NCI-H1694 (cell line): ENCODE measurements at places on chromosomes 3 and 15.

DNA sequence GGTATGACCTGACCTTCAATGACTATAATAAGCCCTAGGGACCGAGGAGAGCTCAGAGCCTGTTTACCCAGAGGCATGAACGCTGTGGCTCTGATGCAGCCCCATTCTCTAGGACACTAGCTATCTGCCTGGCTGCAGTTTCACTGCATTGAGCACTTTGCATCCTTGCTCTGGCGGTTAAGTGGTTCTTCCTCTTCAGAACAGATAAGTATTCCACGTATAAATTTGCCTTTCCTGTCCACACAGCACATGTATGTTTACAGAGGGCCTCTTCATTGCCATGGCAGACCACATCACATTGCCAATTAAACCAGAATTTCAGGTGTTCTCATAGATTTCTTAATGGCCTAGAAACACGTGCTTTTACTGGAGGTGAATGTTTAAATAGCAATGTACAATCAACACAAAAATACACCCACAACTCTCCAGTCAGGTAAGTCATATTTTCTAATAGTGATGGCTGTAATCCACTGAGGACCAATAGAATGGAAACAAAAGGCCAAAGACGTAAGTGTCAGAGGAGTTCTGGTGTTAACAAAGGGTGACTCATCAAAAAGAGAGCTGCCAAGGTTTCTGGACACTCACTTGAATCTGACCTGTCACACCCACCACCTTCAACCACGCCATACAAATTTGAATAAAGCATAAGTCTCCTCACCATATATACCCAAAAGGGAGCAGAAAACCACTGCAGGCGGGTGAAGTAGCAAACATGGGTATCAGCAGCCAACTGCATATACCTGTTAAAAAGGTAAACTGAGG, 553.4 kb downstream of the OCA2 start:
- no peak for DNase-seq

GRCh38 chr15:58329211-58329610, 102.6 kb upstream of the LIPC start:
- DNase-seq, result no peak

DNA sequence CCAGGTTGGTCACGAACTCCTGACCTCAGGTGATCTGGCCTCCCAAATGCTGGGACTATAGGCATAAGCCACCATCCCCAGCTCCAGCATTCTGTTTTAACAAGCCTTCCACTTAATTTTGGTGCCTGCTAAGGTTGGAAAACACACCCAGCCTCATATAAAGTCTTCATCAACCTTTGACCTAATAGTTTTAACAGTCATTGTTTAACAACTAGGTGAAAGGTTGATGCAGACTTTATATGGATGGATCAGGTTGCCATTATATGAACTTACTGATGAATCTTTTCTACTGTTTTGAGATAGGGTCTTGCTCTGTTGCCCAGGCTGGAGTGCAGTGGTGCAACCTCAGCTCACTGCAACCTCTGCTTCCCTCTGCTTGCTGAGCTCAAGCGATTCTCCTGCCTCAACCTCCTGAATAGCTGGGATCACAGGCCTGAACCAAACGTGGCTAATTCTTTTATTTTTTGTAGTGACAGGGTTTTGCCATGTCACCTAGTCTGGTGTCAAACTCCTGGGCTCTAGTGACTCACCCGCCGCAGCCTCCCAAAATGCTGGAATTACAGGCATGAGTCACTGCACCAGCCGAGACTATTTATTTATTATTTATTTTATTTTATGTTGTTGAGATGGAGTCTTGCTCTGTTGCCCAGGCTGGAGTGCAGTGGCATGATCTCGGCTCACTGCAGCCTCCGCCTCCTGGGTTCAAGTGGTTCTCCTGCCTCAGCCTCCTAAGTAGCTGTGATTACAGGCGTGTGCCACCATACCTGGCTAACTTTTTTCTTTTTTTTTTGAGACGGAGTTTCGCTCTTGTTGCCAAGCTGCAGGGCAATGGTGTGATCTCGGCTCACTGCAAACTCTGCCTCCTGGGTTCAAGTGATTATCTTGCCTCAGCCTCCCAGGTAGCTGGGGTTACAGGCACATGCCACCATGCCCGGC, 3.1 kb upstream of the RPAP1 start:
- DNase-seq, result no peak

DNA sequence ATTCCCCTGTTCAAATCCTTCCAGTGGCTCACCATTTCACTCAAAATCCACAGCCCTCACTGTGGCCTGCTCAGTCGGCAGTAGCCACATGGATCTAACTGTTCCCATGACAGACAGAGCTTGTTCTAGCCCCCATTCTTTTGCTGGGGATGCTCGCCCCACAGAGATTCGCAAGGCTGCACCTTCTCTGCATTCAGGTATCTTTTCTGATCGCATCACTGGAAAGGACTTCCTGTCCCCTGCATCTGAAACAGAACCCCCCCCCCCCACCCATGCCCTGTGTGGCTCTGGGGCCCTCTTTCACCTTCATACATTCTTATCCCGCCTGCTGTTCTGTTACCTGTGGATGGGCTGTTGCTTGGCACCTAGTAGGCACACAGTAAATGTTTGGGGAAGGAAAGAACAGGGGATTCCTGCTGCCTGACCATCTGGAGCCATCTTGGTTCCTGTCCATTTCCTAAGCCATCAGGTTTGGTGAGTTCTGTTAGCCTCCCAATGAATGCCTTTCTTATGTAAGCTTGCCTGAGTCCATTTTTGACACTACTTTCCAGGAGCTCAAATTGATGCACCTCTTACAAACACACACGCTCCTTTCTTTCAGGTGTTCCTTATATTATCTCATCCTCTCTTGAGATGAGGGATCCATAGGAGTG, 42.9 kb upstream of the PGPEP1L start:
- no peak for DNase-seq

DNA sequence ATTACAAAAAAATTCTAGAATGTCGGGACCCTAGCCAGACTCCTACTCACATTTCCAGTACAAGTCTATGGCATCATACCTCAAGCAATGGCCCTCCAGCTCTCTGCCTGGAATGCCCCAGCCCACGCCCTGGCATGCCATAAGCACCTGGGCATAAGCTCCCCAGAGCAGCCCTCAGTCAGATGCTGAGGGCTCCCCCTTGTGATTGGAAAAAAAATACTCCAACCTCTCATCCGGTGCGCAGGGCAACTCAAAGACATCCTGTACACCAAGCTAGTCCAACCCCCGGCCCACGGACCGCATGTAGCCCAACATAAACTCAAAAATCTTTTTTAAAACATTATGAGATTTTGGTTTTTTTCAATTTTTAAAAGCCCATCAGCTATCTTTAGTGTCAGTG, 115.4 kb downstream of the NEK10 start:
- DNase-seq, result no peak

DNA sequence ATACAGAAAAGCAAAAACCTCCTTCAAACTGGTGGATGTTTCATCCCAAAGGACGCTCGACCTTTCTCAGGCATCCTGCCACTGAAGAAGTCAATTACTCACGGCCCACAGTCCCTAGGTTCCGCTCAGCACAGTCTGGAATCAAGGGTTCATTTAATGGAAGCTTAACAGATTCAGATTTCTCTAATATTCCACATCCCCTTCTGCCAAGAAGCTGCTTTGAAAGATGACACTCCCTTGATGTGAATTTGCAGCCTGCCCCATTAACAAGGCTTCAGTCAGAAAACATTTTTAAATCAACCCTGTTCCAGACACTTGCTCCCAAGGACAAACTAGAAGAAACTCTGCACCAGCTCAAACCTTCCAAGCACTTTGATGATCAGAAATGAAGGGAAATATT, 81.2 kb downstream of the LIPC start:
- DNase-seq, result no peak

DNA sequence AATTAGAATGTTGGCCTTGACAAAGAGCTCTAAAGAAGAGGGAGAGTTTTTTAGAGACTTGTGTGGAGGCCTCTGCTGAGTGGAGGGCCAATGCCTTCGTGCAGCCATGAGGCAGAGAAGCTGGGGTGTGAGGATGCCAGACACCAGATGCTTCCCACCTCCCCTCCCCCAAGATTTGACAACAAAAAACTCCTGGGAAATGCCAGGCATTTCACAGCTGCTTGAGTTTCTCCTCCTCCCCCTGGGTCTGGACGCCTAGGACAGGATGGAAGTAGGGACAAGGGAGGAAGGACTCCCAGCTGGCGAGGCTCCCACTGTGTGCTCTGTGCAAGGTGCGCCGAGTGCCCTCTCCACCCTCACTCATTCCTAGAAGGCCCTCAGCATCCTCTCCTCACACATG, 20.1 kb downstream of the TGM4 start:
- no peak for DNase-seq

GRCh38 chr15:67836477-67836876, 3.4 kb downstream of the RNU6-1 start:
- peak; percentile 16 for DNase-seq

DNA sequence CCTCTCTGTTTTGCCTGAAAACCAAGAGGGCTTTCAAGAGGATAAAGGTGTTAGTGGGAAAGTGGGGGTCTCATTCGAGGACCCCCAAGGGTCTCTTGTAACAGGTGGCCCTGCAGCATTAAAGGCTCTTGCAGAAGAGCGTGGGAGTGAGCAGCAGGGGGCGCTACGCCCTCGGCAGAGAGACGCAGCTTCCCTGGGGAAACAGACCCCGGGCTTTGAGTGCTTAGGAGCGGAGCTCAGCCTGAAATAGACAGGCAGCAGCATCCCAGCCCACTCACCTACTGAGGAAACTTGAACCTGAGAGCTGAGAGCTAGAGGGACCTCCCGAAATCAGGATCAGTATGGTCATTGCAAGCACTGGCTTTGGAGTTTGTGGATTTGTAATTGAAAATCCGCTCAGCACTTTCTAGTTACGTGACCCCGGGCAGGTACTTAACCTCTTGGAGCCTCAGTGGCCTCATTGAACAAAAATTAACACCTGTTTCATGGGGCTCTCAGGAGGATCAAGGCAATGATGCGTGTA, 25.7 kb downstream of the RPLP1 start:
- peak; percentile 58 for DNase-seq

DNA sequence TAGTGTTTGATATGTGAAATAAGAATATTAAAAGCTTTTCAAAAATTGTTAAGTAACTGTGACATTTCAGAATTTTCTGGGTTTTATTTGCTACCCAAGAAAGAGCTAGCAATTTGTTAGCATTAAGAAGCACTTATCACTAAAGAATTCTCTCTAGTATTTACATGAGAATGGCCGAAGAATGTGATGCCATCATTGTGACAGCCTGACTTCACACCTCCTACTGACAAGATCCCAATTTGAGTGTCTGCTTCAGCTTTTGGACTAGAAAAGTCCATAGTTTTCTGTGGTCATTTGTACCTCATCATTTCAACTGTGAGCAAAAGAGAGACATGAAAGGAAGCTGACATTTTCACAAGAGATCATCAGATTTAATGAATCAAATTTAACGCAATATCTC, 548.1 kb upstream of the AGTR1 start:
- DNase-seq, result no peak

- no peak for DNase-seq
Measured at GRCh38 chr3:49671291-49672288, 2.6 kb upstream of the APEH start.

- no peak for DNase-seq
Measured at GRCh38 chr3:49198161-49198560, 26.8 kb downstream of the KLHDC8B start.

DNA sequence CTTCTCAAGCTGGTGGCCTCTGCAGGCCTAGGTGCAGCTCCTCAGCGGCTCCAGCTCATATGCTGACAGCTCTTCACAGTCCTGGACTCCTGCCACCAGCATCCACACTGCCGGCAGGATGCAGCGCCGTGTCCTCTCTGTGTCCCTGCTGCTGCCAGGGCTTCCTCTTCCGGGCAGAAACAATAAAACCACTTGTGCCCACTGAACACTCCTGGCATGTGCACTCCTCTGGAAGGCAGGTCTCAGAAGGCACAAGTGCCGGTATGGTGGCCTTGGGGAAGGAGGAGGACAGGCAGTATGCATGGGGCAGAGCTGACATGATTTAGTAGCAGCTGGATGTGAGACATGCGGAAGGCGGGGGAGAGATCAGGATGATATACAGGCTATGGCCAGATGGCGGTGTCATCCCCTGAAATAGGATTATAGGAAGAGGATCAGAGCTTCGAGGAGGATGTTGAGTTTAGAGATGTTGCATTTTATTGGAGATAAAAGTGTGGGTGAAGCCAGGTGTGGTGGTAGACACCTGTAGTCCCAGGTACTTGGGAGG, 7.5 kb upstream of the MAN2A2 start:
- DNase-seq, result peak; percentile 64

DNA sequence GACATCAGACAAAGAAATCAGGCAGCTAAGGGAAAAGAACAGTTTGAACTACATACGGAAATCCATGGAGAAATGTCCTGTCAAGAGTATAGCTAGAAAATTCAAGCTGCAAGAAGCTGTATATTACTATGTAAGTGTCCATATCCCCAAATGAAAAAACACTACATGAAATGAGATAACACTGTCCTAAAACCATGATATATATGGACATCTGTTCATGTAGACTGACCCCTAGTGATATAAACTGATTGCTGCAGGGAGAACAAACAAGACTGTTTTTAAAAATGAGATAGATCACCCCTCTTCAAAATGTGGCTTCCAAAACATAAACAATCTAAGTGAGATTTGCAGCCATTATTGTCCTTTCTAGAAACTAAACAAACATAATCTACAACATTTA, 985.6 kb downstream of the EPHA3 start:
- DNase-seq, result peak; percentile 1

DNA sequence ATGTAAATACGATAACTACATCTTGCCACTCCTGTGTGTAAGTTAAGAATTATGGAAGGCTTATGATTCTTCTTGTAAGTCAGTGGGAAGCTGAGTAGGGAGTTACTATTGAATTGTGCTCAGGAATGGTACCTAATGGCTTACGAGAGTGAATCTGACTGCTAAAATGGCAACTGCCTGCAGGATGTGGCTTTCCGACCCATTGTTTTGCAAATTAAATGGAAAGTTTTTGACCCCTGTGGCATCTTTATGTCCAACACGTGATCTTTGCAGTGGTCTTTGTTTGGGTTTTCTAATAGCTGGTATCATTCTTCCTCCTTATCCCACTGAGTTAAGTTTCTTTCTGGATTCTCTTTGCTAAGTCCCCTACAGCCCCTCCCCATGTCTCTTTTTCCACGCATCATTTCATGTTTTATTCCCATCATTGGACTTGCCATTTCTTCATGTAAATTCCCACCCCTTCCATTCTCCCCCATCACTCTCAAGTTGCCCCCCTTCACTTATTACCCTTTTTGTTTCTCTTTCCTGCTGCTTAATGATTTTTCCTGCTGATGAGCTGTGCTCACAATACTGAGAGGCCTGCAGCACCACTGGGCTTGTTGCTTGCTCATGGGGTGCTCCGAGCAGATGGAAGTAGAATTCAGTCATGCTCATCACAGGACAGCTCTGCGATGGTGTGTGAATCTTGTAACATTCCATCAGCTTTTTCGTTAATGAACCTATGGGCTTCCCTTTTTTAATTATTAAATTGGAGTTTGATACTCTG, 428.2 kb upstream of the IL12A start:
- no peak for DNase-seq

GRCh38 chr3:123387532-123387931, 61.4 kb downstream of the ADCY5 start:
- DNase-seq, result no peak

DNA sequence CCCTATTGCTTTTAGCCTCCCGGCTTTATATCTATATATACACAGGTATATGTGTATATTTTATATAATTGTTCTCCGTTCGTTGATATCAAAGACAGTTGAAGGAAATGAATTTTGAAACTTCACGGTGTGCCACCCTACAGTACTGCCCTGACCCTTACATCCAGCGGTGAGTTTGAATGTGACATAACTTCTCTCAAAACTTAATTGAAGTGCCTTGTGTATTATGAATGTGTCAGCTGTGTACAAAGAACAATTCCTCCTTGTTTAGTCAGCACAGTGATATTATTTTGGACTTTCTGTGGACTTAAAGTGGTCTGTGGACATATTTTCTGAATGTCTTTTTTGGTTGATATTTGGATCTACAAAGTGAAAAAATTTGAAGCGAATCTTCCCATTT, 220 bp downstream of the TP63 start:
- DNase-seq, result no peak
